ENCODE measurements at places on chromosomes 1 and 21.
A peak's percentile ranks its signal among the peaks of the same experiment; 100 is the strongest.

DNA sequence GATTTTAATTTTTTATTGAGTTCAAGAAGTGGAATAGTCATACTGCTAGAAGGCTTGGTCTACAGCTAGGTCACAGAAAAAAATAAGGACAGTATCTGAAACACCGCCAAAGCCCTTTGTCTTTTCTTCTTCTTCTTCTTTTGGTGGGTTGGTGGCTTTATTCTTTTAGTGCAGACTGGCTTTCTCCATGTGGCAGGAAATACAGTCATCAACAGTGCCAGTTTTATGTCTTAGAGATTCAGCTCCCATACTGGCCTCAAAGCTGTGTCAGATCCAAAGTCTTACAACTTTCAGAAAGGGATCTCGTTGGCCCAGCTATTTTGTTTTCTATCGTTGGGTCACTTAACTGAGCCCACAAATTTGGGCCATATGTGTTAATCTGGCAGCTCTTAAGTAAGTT lies 58.2 kb downstream of the FNBP1L start:
- DNase-seq = no peak

GRCh38 chr1:12272770-12273169 lies 42.9 kb downstream of the VPS13D start:
- DNase-seq = no peak

DNA sequence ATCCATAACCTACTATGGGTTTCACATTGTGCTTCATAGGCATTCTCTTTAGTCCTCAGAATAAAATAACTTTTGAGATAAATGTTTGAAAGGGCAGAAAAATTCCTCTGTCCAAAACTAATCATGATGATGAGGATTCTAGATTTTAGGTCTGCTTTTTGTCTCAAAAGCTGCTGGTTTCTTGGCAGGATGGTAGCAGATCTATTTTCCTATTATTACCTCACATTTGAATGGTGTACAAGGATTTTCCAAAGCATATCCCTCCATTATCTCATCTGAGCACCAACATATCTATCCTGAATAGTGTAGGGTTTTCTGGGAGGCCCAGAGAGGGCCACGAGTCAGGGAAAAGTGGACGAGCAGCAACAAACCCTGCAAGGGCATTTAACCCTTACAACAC lies 201.9 kb downstream of the PLPP3 start:
- DNase-seq = no peak

DNA sequence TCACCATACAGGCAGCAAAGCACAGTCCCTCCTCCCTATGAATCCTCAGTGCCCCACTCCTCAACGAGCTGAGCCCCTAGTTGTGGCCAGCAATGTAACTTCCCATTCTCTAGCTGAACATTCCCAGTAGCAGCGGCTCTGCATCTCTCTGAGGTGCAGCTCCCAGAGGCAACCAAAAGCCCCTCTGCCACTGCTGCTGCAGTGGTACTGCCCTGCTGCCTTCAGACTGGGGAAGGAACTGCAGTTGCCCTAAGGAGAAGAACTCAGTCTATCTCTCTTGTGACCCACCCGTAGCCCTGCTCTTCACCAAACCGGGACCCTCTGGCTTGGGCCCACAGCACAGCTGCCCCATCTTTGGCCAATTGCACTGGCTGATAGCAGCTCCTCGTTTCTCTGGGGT lies 31.6 kb downstream of the PYHIN1 start:
- no peak for DNase-seq

GRCh38 chr1:115452600-115453329 lies 114.7 kb upstream of the NGF start:
- no peak for DNase-seq

- DNase-seq = no peak
Measured at GRCh38 chr1:68049941-68050878, at the start of gene DIRAS3. Gene DIRAS3 (minus strand): TSS chr1:68050627. CDS start chr1:68047297, 3,330 bp downstream.

DNA sequence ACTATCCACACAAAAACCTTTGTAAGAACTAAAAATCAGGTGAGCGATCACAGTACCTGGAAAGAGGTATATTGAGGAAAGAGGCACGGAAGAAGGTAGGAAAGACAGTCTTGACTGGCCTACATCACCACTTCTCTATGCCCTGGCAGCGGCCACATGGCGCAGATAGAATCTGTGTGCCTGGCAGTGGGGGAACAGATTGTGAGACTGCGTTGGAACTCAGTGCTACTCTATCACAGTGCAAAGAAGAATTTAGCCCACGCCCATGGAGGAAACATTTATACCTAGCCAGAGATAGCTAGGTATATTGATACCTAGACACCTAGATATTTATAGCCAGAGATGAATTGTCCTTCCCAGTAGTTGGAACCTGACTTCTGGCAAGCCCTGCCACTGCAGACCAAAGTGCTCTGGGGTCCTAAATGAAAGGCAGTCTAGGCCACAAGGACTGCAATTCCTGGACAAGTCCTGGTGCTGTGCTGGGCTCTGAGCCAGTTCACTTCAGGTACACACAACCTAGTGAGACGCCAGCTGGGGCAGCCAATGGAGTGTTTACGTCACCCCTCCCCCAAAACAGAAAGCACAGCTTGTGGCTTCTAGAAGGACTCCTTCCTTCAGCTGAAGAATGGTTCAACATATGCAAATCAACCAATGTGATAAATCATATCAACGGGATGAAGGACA lies 51.9 kb downstream of the DHX9 start:
- no peak for DNase-seq

DNA sequence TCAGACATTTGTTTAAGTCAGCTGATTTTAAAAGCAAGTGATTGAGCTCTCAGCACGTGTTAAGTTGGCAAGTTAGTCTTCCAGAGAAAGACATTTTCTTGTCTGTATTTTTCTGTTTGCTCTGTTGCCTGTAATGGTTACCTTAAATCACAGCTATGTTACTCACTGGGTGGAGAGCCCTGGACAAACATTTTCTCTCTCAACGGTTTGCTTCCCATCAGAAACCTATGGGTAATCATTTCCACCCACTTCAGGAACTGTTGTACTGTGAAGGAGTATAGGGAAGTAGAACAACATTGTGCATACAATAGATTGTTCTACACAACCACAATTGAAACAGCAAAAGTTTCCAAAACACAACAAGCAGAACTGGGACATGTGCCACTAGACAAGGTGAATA lies 113.9 kb upstream of the DPT start:
- no peak for DNase-seq

GRCh38 chr21:25188677-25189079 lies 418.6 kb downstream of the MRPL39 start:
- no peak for DNase-seq

DNA sequence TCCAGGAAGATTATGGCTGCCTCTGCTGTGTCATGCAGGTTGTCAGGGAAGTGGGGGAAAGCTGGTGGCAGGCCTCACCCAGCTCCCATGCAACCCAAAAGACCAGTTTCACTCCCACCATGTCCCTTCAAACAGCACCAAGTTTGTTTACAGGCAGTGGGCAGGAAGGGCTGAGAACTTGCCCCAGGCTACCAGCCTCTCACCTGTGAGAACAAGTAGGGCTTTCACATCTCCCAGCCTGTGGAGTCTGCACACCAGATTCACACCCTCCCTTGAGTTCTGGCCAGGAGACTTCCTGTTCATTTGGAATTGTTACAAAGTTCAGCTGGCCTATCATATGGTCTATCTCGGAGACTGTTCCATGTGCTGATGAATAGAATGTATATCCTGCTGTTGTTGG lies 27.8 kb downstream of the RPAP2 start:
- no peak for DNase-seq

DNA sequence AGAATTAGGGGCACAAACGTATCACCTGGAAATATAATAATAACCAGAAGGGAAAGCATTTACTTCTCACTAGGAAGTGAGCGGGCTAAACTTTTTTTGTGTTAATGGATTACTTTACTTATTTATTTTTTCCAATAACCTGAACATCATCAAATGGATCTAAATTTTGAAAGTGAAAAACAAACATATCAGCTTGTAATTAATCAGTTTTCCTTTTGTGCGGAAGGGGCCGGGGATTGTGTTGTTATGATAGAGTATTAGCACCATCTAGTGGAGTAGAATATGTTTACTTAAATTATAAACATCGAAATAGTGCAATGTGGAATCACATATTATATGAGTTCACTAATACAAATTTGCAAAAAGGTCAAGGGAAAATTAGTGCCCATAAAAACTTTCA lies 9.0 kb downstream of the CFH start:
- peak; percentile 34 for DNase-seq

DNA sequence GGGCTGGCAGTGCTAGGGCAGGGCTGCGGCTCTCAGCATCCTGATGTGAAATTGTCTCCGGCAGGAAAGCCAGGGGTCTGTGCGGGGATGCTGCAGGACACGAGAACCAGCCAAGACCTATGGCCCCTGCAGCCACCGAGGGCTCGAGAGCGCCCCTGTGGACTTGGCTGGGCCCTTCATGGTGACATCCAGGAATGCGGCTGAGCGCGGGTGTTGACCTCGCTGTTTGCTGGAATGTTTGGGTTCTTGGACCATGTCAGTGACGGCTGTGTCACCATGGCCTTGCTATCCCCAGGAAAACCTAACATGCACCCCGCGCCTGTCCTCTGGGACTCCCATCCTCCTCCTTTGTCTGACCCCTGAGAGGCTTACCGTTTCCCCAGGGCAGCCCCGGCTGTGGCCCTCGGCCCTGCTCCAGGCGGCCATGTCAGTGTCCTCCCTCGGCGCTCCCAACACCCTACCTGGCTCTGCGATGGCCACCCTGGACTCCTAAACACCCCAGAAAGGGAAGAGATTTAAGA lies 14.3 kb upstream of the C1orf174 start:
- DNase-seq = no peak

DNA sequence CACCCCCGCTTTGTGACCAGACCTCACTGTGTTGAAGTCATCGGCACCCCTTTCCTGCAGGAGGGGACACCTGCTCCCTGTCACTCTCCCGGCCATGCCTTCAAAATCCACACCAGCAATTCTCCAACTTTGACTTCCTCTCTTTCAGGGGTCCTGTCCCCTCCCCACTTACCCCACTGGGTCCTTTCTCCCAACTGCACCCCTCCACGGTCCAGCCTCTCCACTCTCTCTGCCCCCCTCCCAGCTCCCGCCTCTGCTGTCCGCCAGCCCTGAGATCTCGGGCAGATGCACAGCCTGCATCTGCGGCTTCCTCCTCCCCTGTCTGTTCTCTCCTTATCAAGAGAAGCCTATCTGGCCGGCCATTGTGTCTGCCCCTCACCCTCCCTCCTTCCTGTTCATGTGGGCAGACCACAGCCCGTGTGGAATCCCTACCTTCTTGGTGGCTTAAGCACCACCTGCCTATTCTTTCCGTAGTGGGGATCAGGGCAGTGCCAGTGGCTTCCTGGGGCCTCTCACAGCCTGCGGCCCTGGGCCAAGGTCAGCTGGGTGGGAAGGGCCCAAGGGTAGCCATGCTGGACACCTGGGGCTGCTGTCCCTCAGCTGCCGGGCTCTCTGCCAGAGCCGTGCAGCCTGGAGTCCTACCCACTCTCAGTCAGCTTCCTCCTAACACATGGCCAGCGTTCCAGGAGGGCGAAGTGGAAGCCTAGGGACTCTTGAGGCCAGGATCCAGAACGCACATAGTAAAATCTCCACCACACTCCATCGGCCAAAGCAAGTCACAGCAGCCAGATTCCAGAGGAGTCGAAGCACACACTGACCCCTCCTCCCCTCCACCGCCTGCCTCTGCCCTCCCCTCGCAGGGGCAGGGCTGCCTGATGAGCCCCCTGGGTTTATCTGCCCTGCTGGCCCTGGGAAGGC lies 5.1 kb upstream of the HES4 start:
- no peak for DNase-seq

GRCh38 chr1:147505568-147505967 lies 35.7 kb upstream of the BCL9 start:
- no peak for DNase-seq

DNA sequence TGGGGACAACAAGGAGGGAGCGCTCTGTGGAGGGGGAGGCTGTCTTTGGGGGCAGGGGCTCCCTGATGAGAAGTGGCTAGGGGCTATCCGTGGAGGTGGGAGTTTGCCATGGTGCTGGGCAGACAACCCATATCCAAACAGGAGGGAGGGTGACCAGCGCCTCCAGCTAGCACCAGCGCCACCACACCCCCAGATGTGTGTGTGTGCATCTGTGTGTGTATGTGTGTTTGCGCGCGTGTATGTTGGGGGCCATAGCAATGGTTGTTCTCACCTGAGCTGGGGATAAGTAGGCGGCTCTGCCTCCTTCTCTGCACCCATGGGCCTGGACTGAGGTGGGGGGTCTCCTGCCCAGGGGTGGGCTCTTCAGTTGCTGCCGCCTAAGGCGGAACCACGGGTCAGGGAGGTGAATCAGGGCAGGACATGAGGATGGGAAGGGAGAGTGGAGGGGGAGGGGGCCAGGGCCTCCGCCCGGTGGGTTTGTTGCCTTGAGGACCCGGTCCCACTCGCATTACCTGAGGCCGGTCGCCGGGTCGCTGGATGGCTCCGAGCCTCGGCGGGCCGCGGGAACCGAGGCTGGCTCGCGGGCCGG lies 345 bp downstream of the HPCAL4 start:
- DNase-seq = no peak

- no peak for DNase-seq
Measured at GRCh38 chr1:27416387-27417111, 24.1 kb downstream of the GPR3 start.

GRCh38 chr1:244802041-244802440 lies 33.4 kb upstream of the COX20 start:
- no peak for DNase-seq

GRCh38 chr1:2224170-2224584 lies 3.9 kb upstream of the SKI start:
- no peak for DNase-seq

DNA sequence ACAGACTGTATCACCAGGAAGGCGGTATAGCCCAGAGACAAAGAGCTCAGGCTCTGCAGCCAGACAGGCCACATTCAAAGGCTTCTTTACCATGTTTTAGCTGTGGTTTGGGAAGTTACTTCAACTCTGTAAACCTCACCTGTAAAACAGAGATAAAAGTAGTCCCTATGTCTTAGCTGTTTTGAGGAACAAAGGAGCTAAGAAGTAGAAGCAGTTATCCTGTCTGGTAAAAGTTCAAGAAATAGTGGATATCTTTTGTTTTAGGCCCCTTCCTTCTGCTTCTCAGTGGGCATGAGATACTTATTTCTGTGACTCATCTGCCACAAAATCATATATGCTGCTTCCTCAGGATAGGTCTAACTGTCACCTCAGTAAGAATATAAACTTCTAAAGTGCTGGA lies 6.5 kb downstream of the CD34 start:
- no peak for DNase-seq

DNA sequence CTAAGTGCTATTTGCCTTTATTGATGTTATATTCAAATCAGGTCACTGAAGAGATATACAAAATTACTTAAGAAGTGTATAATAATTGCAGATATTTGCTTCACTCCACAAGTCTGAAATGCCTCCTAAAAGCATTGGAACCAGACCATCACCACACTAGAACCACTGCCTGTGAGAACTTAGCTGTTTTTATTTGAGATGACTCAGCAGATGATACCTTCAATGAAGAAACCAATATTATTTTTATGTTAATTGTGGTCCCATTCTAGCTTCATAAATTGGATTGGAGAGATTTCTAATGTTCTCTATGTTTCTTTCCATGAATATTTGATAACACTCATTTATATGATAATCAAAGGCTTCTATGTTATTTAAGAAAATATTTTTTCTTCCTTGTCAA lies 740.6 kb downstream of the KCNT2 start:
- no peak for DNase-seq

DNA sequence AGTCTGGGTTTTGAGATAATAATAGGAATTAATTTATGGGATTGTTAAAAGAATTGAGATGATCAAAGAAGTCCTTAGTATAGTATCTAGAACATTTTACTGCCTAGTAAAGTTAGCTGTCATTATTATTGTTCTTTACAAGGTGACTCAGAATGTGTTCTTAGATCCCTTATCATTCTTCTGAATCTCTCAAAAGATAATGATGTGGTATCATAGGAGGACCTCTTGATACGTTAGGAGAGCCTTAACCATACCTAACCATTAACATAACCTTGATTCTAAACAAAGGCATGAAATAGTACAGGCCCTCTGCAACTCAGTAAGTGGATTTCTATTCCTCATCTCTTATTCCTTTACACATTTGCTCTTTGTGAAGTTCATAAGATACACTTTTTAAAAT lies 246.6 kb upstream of the CACYBP start:
- DNase-seq = no peak
